Left renal cortex interstitium (tissue), 4 donors: ENCODE measurements at places on chromosomes 6 and 20.

GRCh38 chr6:117397536-117398227 is 28.1 kb downstream of the ROS1 start:
- no peak for DNase-seq

- no peak for DNase-seq
Observed at GRCh38 chr6:81413306-81413705, 339.2 kb downstream of the TENT5A start.

- DNase-seq = no peak
Observed at GRCh38 chr20:23161244-23161891, 75.2 kb upstream of the CD93 start.

- DNase-seq = no peak
Observed at GRCh38 chr20:23002276-23002675, 32.8 kb upstream of the SSTR4 start.

- DNase-seq = no peak
Observed at GRCh38 chr6:155287762-155288161, 23.9 kb downstream of the CLDN20 start.

- no peak for DNase-seq
Observed at GRCh38 chr6:85364344-85364743, 85.5 kb upstream of the NT5E start.

DNA sequence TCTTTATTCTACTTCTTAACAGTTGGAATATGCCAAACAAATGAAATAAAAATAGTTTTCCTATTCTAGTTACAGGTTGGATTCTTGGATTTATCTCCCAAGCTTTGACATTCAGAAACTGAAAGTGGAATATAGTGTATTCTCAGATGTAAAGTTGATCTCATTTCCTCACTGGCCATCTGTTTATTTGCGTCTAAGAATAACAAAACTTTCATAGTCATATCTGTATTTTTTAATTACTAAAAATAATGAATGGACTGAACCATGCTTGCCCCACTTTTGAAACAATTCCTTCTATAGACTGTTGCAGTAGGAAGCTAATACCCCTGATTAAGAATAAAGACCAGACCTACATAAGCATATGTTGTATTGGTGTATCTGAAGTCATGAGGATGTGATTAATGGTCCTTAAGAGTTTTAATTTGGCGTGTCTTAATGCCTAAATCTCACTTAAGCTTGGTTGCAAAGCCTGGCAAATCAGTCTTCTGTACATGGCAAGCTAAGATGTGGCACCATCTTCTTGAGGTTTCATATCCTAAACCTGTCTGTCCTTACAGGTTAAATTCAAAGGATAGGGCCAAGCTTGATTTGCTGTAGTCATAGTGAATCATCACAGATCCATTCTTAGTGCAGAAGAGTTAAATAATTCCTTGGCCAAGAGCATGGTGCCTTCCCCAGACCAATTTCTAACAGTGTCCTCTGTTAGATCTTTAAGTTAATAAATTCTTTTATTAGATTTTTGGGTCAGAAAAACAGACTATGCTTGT is 58.9 kb downstream of the FOXO3 start:
- no peak for DNase-seq

- DNase-seq = no peak
Observed at GRCh38 chr20:12265662-12266061, 348.0 kb downstream of the BTBD3 start.

DNA sequence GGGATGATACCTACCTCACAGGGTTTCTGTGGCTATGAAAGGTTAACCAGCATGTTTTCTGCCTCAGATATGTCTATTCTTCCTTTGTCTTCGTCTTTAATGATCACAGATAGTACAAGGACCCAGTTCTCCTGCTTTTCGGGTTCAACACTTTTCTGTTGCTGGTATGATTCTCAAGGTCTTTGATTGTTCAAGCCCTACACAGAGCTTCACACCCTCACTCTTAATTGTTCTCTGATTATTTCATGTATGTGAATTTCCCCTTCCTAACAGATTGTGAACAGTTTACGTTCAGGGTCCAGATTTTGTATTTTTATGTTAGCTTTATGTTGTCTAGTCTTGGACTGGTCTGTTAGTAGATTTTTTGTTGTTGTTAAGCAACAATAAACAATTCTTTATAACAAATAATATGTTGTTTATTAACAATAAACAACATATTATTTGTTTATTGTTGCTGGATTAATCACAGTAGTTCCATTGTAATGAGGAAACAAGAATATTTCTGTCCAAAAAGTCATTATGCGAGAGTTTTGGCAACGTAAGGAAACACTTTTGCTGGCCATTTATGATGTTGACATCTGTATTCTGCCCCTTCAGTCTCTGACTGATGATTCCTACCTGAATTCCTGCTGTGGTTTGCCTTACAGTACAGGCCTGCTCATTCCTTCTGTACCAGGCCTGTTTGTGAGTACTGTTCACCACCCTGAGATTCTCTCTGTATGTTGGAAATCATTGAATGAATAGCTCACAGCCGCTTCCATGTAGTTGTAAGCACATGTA is 27.2 kb upstream of the TULP4 start:
- no peak for DNase-seq

DNA sequence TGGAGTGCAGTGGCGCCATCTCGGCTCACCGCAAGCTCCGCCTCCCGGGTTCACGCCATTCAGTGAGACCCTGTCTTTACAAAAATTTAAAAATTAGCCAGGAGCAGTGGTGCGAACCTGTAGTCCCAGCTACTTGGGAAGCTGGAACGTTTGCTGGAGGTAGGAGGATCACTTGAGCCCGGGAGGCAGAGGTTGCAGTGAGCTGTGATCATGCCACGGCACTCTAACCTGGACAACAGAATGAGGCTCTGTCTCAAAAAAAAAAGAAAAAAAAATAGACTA is 5.7 kb upstream of the PARD6B start:
- DNase-seq = no peak

DNA sequence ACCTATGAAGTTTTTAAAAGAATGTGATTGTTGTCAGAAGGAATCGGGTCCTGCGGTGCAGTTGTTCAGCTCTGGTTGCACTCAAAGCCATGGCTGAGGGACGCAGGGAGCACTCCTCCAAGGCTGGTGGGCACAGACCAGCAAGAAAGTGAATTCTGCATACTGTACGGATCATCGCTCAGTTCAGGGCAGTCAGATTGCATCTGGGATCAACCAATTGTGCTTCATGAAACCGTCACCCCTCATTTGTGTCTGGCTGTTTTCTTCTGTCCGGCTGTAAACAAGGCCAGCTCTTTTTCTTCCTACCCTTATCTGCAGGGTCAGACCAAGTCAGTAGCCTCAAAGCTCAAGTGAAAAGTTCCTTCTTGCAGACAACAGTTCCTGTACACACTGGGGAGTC is 478.3 kb downstream of the TFAP2A start:
- DNase-seq = no peak

DNA sequence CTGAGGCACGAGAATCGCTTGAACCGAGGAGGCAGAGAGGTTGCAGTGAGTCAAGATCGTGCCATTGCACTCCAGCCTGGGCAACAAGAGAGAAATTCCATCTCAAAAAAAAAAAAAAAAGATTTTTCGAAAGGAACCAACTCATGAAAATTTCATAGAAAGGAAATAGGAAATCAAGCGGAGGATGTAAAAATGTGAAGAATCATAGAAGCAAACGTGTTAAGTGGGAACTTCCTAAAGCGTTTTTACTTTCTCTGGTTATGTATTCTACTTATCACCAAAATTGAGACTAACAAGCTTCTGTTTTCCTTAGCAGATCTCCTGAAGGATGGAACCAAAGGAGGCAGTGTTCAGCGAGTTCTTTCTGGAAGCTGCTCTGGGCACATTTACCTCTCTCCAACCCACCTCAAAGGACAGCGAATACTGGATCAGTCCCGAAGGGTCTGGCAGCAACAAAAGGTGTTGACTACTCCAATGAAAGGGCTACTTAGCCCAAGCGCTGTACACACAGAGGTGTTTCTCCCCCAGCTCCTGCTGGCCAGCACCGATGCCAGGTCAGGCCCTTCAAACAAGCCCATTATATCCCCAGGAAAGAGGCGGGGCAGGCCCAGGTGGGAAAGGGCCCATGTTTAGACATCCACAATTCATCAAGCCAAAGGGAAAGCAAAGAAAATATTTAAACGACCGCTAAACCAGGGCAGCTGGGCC is 327.5 kb upstream of the JARID2 start:
- DNase-seq = no peak

GRCh38 chr20:56004007-56004406 is 1.3 kb downstream of the CBLN4 start:
- DNase-seq = peak; percentile 31

- DNase-seq = no peak
Observed at GRCh38 chr20:49758781-49759180, 45.1 kb upstream of the B4GALT5 start.

DNA sequence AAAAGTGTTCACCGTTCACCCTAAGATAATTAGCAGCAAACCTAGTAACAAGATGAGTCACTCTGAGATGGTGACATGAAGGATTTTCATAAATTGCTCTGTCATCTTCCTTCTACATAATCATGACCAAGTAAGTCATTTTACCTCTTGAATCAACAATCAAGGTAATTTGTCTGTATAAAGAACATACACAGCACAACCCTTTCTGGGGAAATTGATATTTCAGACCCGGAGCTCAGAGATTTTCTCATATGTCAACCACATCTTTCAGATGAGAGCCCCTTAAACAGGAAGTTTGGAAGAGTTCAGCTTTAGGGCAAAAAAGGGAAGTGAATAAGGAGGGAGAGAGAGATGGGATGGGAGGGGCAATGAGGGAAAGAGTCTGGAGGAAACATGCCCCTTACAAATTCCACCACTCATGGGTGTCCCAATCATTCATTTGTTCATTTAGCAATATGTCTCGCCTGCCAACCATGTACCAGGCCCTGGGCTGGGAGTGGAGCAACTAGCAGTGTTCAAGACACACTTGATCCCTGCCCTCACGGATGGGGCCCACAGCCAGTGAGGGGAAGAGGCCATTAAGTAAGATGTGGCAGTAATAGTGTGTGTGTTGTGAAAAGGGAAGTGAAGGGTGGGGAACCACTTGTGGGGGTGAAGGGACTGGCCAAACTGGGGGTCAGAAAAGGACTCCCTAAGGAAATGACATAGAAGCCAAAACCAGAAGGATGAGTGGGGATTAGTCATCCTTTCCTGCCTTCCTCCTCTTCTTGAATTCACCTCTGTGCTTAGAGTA is 190.9 kb downstream of the MAFB start:
- DNase-seq = no peak

- no peak for DNase-seq
Observed at GRCh38 chr6:31068669-31069340, 43.6 kb downstream of the C6orf15 start.

GRCh38 chr20:32344835-32345506 is 13.2 kb upstream of the ASXL1 start:
- no peak for DNase-seq

- no peak for DNase-seq
Observed at GRCh38 chr6:36227379-36228228, 31.1 kb downstream of the BRPF3 start.

GRCh38 chr6:134323698-134324097 is 5.8 kb upstream of the SGK1 start:
- DNase-seq = no peak

DNA sequence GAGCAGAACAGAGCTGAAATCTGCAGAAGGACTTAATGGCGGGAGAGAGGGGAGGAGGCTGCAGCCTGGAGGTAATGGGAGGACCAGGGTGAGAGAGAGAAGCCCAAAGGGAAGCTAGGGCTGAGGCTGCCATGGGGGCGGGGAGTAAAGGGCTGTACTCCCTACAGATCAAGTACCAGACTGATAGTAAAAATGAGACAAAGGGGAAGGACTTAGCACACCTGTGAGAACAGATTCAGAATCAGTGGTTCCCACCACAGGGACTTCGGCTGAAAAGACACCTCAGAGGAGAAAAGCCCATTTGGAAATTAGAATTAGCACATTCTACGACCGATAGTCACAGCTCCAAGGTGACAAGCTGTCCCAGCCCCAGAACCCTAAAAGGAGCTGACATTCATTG is 6.4 kb upstream of the TBXT start:
- DNase-seq = no peak

- no peak for DNase-seq
Observed at GRCh38 chr6:44480097-44480541, 92.6 kb downstream of the CDC5L start.

- no peak for DNase-seq
Observed at GRCh38 chr6:49890988-49891387, 24.7 kb upstream of the CRISP1 start.

DNA sequence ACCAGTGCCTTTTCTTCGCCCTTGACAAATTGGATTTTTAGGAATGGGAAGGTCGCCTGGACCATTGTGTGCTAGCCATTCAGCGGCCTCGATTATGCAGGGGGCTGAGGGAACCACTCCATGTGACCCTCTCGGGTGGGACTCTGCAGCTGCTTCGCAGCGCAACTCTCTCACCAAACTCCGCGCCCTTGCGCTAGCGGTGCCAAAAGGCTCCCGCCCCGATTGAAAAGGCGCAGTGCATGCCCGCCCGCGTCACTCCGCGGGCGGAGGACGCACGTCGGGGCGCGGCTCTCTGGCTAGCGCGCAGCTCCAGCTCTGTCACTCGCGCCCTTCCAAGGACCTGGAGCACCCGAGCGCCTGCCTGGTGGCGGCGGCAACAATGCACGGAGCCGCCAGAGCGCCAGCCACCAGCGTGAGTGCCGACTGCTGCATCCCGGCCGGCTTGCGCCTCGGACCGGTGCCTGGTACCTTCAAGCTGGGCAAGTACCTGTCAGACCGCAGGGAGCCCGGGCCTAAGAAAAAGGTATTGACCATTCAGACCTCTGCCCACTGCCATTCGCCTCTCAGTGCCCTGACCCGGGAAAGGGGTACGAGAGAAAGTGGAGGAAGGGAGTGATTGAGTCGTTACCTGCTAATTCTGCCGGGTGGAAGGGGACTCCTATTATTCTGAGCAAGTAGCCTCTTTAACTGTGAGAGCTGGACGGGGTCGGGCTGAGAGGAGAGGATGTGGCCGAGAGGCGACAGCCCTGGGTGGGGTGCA is at the start of gene PRDM13:
Gene PRDM13 (plus strand): TSS at position 178 of the 760 bp plus-strand sequence. CDS start 202 bp downstream, at position 380.
- no peak for DNase-seq

DNA sequence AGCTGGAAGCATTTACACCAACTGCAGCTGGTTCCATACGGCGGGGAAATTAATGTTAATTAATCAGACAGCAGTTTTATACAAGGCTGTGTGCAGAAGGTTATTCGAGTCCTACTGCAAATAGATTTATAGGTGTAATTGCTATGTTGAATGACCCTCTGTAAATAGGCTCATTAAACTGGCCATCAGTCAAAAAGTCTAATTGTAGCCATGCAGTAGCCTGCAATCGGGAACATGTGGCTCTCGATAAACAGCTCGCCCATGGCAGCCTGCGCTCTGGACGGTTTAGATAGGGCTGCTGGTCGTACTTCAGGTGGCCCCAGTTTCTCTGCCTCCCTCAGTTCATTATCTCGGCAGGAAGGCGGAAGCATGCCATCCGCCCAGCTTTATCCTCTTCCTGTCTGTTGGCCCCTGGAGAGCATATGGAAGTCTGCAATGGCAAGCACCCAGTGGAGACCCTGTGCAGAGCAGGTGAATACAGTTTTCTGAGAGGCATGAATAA is 143.2 kb downstream of the MBOAT1 start:
- DNase-seq = peak; percentile 19
